ENCODE measurements at places on chromosomes 7 and 10.

DNA sequence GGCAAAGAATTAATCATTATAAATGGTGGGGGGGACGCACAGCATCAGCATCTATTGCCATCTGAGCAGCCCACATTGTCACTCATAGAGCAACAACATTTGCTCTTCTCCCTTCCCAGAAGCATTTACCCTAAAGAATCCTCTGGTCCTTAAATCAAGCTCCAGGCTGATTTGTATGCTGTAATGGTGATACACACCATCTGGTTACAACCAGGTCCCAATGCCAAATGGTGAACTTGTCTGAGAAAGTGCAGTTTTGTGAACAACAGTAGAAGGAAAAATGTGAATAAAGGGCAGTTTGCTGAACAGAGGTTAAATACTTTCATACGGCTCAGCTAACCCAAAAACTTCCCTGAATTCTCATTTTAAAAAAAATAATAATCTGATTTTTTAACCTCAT, 38.8 kb upstream of the TCF7L2 start:
- DNase-seq = no peak

DNA sequence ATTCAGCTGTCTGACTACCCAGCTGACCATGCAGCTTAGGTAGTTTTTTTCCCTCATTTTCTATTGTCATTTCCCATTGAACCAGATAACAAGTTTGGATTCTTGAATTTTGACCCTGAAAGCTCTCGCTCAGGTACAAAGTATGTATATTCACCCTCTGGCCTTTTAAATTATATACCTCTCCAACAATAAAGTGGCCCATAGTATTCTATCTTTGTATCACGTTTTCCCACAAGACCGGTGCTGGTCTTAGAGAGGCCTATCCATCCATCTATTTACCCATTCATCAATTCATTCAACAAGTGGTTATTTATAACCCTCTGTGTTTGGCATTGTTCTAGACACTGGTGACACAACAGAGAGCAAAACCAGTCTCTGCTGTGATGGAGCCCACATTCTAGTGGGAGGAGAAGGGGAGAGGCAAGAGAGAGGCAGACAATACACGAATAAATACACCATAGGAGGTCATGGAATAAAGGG, 35.2 kb upstream of the NPSR1 start:
- DNase-seq = no peak

DNA sequence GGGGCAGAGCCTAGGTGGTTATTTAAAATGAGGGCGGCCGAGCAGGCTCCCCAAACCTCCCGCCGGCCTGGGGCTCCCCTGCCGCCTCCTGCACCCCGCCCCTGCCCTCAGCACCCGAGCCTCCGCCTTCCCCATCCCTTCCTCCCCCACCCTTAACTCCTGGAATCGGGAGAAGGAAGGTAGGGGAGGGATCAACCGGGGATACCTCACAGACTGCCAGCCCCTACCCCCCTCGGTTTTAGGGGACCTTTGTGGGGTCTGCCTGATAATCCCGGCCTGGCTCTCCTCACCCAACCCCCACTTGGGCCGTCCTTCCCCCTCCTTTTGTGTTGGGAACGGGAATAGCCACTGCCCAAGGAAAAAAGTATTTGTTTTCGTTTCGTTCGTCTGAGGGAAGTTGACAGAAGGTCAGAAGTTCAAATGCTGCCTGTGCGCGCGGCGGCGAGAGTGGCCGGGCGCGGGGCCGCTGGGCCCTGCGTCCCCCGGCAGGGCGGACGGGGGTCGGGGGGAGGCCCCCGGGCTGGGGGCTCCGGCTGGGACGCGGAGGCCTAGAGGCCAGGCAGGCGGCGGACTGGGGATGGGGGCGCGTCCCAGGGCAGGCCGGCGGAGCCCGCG, 2.8 kb downstream of the SHH start:
- no peak for DNase-seq

DNA sequence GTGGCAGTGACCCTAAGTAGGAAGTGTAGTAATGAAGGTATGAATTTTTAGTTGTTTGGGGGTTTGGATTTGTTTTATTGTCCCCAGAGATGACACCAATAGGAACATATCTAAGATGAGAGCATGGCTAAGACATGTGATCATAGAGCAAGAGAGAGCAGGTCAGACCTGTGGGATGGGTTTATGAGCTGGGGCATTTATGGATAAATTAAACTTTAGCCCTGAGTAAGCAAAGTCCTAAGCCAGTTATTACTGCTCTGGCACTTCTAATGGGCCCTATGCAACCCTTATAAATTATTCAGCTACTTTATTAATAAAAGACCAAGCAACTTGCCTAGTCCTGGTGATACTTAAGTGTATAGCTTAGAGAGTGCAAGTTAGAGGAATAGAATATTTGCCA, 85.1 kb downstream of the LRRC4 start:
- DNase-seq = no peak

DNA sequence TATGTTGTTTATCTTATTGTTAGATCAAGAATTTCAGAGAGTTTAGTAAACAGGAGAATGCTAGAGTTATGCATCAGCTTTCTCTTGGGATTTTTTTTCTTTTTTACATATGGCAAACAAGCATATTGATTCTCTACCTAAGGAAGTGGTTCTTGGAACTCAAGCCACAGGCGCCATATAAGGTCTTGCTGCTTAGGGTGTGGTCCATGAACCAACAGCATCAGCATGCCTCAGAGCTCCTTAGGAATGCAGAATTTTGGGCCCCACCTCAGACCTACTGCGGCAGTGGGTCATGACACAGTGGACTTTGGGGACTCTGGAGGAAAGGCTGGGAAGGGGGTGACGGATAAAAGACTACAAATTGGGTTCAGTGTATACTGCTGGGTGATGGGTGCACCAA, 230.8 kb downstream of the SKAP2 start:
- no peak for DNase-seq

DNA sequence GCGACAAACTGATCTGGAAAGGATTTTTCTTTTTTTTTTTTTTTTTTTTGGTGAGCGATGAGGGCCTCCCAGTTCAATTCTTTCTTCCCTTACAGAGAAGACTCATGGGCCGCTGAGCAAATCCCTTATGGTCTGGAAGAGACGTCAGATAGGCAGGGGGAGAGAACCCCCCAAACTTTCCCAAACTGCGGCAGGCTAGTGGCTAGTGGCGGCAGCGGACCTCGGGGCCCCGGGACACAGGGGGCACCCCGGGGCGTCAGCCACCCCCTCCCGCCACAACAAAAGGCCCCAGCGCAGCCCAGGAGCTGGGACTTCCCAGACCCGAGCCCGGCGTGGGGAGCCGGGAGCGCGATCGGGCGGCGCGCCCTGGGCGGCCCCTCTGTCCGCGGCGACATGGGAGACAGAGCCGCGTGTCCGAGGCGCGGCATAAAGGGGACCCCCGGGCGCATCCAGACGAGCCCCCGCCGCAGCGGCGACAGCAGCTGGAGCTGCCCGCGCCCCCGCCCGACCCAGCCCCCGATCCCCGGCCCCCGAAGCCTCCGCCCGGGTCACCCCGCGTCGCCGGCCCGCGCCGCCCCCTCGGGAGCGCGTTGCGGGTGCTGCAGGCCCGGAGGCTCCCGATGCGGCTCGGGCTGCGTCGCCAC, 755 bp downstream of the FAM171A1 start:
- peak; percentile 32 for DNase-seq

- DNase-seq = no peak
Measured at GRCh38 chr7:7773334-7774309, 55.2 kb upstream of the RPA3 start.

- no peak for DNase-seq
Measured at GRCh38 chr7:18109762-18110161, 82.1 kb upstream of the PRPS1L1 start.

- DNase-seq = no peak
Measured at GRCh38 chr7:31758755-31759154, 71.7 kb downstream of the PPP1R17 start.

GRCh38 chr10:44628921-44629320, 244.0 kb upstream of the CXCL12 start:
- DNase-seq = no peak

DNA sequence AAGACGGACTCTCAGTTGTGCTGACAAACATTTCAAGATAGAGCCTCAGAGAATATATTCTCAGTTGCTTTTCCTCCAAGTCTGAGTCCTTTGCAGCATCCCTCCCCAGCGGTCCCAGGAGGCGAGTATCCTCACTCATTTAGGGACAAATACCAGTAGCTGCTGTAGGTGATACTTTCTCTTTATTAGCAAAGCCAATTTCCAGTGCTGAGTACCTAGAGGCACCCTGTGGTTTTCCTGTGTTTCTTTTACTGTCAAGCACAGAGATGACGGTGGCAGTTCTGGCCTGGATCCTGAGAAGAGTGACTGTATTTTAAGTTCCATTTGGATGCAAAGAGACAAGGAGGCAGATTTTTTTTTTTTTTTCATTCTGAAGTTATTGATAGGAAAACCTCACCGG, 1058.4 kb downstream of the SORCS3 start:
- no peak for DNase-seq

DNA sequence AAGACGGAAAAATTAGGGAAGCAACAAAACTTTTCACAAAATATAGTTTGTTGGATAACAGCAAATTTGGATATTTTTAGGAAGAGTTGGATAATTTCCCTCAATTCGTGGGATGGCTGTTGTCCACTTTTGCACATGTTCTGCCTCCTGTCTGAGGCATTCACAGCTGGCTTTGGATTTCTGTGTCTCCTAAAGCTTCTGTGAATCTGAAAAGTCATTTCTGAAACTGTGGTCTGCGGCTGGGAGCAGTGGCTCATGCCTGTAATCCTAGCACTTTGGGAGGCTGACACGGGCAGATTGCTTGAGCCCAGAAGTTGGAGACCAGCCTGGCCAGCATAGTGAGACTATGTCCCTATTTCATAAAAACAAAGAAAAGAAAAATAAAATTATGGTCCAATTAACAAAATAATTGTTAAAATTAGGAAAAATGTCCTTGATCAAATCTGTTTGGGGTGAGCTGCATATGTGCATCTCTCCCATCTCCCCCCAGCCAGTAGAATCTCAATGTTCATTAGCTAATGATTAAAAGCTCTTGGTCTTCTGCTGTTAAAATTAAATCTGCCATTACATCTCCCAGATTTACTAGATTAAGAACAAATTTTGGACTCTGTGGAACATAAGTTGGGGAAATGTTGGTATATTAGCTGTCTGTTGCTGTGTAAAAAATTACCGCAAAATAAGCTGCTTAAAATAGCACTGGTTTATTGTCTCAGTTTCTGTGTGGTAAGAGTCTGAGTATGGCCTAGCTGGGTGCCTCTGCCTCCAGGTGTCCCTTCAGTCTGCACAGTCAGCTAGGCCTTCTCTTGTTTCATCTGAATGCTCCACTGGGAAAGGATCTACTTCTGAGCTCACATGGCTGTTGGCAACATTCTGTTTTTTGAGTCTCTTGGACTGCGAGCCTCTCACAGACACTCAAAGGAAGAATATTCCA, 332.0 kb upstream of the FZD1 start:
- no peak for DNase-seq

DNA sequence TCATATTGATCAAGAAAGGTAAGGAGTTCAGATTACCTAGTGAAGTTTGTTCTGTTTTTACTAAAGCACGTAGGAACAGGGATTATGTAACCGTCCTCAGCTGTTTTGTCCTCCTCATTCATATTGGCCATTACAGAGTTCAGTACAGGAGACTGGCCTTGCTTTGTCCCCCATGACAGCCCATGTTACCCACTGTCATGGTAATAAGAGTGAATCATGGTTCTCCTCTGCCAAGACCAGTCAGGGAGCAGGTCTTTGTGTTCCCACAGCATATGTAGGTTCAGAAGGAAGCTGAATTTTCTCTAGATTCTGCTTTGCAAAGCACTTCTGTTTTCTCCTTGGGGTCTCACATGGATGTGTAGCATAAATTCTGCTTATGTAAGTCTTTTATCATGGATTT, 106.2 kb upstream of the GPR141 start:
- DNase-seq = no peak

DNA sequence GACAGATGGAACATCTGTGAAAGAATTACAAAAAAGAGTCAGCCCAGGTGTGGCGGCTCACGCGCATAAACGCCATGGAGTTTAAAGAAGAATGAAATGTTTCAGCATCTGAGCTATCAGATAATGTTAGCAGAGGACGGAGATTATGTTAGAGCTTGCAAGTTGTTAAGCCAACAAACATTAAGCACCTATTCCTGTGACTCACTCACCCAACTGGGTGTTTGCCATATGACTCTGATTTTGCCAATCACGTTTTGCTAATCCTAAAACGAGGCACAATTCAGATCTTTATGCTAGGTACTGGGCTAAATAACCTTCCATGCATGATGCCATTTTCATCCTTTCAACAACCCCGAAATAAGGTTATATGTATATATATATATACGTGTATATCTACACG, 29.0 kb upstream of the CCNY start:
- no peak for DNase-seq

DNA sequence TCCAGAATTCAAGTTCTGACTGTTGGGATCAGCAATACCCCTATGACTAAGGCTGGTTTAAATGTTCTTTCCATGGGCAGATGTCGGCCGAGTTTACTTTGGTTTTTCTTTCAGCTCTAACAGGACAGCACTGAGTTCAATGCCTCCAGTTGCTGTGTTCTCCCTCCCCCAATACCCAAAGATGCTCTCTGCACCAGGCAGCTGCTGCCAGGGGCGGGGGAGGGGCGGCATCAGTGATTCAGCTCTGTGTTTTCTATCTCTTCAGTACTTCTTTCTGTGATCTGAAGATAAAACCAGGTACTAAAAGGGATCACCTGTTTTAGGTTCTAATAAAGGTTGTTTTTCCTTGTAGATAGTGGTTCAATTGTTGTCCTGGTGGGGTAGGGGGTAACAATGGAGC, 576.7 kb upstream of the POT1 start:
- no peak for DNase-seq

DNA sequence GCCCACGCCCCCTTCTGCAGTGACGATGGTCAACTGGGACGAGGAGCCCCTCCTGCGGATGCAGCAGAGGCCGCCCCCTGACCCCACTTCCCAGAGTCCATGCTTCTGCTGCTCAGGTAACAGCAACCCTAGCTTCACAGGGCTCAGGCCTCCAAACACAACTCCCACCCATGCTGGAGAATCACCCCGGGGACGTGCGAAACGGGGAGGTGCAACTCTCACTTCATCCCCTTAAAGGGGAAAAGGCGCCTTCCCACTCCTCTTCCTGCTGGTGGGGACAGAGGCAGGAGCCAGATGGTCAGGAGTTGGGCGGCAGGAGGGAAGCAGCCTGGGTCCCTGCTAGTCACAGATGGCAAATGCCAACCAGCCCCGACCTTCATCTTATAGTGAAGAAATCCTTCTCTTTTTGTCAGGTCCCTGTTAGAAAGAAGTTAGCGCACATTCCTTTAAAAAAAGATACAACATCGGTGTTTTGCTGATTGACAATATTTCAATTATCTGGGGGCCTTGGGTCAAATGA, 155.4 kb downstream of the DIP2C start:
- DNase-seq = no peak

DNA sequence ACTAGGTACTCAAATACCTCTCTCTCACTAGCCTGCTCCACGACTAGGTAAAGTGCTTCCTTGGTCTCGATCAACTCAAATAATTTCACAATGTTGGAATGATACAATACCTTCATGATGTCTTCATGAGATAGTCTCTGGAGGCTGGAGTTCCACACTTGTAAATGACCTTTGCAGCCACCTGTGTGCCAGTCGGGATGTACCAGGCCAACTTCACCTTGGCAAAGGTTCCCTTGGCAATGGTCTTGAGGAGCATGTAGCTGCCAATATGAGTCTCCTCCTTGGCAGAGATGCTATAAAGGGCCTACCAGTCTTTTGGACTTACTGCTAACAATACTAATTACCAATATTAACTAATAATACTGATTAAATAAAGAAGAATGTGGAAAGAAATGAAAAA, 42.5 kb upstream of the EEPD1 start:
- DNase-seq = no peak

GRCh38 chr10:133180192-133180964, 20.4 kb downstream of the KNDC1 start:
- DNase-seq = no peak

Data from activated naive CD4-positive, alpha-beta T cell treated with anti-CD3 and anti-CD28 coated beads for 36 hours (primary cell).